Stimulated activated CD8-positive, alpha-beta memory T cell treated with anti-CD3 and anti-CD28 coated beads, Interleukin-4, amount 100 ng/mL, for 4 hours (primary cell): ENCODE measurements at places on chromosomes 4 and X.

DNA sequence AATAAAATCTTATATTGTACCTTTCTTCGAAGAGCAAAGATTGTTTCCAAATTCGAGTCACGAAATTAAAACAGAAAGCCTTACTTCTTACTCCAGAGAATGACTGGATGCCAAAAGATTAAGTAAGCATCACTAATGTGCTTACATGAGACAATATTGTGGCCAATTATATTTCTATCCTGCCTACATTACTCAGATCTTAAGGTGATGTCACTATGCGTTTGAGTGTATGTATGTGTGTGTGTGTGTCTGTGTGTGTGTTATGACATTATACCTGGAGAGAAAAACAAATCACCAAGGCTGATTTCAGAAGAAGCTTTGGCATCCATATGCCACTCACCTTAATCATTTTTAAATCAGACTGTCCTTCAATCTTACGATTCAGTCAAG is 556.3 kb downstream of the PPARGC1A start:
- no peak for DNase-seq

GRCh38 chrX:50635817-50636365 is 165.3 kb upstream of the DGKK start:
- DNase-seq = no peak

DNA sequence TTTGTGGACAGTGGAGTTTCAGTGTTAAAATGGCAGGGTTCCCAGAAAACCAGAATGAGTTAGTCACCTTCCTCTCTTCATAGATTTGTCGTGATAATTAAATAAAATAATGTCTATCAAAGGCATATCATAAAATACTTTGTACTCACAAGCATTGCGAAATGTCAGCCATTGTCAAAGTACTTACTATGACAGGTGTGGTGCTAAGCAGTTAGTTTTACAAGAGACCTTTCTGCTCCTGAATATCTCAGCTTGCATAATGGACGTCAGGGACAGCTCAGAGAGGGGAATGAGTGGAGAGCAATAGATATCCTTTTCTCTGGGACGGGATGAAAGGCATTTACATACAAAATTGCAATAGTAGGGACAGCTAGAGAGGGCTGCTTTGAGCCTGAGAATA is 560.9 kb downstream of the KCNIP4 start:
- DNase-seq = no peak

- DNase-seq = no peak
Observed at GRCh38 chr4:13891544-13891939, 264.0 kb upstream of the BOD1L1 start.

DNA sequence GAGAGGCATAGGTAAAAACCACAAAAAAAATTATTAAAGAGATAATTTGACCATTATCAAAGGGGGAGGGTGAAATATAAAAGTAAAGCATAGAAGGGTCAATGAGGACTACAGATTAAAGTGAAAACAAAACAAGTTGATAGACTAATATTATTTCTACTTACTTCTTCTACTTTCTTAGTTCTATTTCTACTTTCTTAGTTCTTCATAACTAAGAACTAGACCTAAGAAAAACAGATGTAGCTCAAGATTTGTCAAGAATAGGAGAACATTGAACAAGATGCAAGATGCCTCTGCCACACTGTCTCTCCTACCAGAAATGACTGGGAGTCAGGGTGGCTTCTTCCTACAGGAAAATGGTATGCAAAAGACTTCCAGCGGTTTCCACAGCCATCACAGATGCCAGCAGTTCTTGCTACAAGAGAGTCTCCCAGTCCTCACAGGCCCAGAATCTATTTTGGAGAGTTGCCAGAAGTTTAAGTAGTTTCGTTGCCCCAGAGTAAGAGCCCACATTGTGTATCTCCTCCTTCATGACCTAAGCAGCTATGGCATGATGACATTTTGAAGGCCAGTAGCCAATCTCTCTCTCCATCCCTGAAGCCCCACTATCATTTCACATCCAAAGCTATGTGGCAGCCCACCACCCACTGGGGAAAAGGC is 42.9 kb upstream of the DDX60 start:
- DNase-seq = no peak

DNA sequence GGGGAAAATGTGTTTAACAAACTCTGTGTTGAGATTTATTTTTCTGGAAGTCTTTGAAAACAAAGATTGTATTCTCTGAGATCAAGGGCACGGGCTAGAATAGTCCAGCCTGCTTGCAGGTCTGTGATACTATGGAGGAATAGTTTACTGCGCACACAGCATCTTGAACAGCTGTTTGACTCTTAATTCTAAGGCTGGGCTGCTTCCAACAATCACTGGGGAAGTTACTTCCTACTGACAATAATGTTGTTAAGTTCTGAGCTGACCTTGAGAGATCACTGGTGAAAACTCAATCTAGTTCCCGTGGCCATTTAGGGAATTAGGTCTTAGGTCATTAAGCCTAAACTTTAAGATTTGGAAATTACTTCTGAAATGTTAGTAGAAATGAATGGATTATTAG is 416.1 kb upstream of the FTHL17 start:
- no peak for DNase-seq
